Adipocyte (in vitro differentiated cells): ENCODE measurements at places on chromosomes 3 and 15.
A peak's percentile ranks its signal among the peaks of the same experiment; 100 is the strongest.

DNA sequence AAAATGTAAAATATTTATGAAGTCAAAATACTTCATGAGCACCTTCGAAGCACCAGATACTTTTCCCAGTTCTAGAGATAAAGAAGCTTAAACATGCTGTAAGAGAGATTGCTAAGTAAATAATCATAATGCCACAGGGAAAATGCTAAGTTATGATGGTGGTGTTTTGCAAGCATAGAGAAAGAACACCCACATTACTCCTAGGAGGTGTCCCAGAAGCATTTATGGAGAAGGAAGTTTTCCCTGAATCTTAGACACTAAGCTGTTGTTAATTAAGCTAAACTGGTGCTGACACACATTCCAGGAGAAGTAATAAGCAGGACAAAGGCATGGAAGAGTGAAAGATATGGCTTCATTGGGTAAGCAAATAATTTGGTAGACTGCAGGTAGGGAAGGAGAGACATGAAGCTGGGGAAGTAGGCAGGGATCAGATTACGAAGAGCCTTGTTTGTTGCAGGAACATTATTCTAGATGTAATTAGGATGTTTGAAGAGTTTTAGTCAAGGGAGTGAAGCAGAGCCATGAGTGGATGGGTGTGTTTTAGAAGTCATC, 40.4 kb upstream of the CHMP2B start:
- DNase-seq, result peak; percentile 11

DNA sequence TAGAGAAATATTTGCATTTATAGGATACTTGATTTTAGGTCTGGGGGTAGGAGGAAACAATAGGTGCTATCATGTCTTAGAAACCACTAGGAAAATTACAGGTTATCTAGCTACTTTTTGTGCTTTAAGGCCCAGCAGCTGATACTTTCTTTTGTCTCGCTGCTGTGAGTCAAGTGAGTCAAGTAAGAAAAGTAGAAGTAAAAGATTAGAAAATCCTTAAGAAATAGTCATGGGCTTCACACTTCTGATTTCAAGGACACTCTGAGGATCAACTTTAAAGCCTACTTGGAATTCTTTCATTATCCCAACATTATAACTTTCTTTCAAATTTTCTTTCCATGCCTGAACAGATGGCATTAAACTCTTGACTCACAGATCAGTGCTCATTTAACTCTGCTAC, 95.2 kb upstream of the RBMS3 start:
- DNase-seq, result no peak

- DNase-seq, result peak; percentile 81
These were observed 1.8 kb upstream of the SCN5A start for GRCh38 chr3:38651153-38651789.

DNA sequence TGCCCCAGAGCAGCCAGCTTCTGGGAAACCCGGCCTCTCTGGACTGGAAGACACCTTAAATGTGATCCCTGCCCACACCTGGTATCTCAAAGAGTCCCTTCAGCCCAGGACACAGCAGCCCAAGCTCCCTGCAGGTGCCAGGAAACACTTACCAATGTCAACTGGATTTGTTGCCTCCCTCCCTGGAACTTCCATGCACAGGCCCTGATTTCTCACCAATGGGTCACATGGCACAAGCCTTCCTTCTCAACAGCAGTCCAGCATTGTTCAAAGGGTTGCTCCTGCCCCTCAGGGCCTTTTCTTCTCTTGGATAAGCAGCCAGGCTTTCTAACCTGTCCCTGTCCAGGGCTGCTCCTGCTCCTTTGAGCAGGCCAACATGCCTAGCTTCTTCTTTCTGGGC, 31.6 kb downstream of the ANP32A start:
- no peak for DNase-seq

DNA sequence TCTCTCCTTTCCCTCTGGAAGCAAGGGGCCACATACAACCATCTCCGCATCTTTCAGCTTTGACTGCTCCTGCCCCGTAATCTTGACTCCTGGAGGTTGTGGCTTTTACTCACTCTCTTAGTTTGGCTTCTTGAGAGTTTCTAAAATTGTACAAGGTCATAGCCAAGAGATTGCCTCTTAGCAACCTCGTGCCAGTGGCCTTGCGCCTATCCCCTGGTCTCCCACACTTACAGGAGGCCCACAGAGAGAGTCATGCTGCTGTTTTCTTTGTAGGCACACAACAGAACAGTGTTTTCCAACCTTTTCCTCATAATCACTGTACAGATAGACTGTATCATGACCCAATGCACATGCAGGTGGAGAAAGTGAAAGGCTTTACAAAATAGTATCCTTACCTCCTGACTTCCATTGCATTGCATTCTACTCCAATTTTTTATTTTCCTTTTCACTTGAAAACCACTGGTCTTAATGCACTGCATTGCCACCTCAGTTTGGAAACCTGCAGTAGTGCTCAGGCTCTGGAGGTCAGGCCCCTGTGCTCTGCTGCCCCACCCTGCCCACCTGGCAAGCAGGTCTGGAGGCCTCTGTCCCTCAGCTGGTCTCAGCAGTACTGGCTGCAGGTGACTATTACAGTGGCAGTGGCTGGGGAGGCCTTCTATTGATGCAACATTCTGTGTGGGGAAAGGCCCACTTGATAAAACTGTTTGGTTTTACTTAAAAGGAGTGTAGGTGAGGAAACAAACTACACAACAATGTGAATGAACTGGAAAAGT, 156.2 kb downstream of the DNAJB8 start:
- DNase-seq, result no peak
